ENCODE measurements at places on chromosomes 13 and 19. TPM values are rescaled to one million over a fixed set of nuclear protein-coding genes. Genes with fewer than 3 reads are reported as not detected.

DNA sequence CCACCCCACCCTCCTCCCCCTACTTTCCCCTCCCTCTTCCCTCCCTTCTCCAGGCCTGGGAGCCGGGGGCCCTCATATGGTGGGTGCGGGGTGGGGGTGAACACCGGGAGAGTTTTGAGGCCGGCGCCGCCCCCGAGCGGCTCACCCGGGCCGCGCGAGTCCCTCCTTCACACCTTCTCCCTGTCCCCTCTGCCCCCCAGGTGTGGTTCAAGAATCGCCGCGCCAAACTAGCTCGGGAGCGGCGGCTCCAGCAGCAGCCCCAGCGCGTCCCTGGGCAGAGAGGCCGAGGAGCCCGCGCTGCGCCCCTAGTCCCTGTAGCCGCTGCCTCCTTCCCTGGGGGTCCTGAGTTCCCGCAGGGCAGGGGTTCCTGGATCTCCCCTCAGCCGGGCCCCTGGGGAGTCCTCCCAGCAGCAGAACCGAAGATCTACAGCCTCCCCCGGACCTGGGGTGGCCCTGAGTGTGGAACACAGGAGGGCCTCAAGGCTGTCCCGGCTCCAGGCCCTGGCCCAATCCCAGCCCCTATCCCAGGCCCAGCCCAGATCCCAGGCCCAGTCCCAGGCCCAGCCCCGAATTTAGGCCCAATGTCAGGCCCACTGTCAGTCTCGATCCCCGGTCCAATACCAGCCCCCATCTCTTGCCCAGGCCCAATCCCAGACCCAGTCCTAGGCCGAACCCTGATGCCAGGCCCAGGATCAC, 1.7 kb downstream of the TPRX2 start:
- DNase-seq: no peak

Gene LILRB2
- total RNA-seq: 0.98 TPM

DNA sequence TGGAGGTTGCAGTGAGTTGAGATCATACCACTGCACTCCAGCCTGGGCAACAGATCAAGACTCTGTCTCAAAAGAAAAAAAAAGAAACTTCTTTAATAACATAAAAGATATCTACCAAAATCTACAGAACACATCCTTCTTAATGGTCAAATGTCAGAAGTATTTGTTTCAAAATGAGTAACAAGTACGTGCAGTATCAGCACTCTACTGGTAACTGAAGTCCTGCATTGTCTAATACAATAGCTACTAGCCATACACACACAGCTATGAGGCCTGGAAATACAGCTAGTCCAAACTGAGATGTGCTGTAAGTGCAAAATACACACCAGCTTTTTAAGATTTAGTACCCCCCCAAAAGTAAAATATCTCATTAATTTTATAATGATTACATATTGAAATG, 88.1 kb downstream of the TSC22D1 start:
- no peak for DNase-seq

- DNase-seq: no peak
Observed at GRCh38 chr19:33279430-33280350, 22.6 kb downstream of the CEBPA start.

- peak; percentile 39 for DNase-seq
Observed at GRCh38 chr13:48318821-48319511, 15.4 kb downstream of the RB1 start.

DNA sequence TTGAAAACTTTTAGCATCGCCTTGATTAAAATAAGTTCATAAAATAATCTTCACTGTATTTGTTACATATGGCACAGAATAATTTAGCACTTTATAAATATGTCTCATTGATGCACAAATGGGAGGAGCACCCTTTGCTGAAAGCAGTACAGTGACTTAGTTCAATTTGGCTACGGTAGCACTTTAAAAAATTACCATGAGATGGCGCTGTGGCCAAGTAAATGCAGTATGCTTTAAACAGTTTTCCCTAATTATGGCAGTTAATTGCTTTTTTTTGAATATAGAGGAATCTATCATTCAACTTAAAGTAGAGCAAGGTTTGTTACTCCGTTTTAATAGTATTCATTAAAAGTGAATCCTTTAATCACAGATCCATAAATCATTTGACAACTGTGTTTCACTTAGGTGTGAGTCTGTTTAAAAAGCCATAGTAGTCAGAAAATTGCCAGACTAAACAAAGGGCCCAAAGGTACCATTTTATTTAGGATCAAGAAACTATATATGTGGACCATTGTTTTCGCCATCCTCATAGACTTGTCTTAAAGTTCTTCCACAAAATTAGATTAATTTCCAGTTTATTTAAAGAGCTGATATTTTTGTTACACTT, 34.7 kb upstream of the ESD start:
- no peak for DNase-seq

GRCh38 chr19:1386945-1387683, 3.4 kb downstream of the NDUFS7 start:
- DNase-seq: no peak

Gene FOXA3
- total RNA-seq: 31.5 TPM

Gene GADD45B
- 53.8 TPM for total RNA-seq

DNA sequence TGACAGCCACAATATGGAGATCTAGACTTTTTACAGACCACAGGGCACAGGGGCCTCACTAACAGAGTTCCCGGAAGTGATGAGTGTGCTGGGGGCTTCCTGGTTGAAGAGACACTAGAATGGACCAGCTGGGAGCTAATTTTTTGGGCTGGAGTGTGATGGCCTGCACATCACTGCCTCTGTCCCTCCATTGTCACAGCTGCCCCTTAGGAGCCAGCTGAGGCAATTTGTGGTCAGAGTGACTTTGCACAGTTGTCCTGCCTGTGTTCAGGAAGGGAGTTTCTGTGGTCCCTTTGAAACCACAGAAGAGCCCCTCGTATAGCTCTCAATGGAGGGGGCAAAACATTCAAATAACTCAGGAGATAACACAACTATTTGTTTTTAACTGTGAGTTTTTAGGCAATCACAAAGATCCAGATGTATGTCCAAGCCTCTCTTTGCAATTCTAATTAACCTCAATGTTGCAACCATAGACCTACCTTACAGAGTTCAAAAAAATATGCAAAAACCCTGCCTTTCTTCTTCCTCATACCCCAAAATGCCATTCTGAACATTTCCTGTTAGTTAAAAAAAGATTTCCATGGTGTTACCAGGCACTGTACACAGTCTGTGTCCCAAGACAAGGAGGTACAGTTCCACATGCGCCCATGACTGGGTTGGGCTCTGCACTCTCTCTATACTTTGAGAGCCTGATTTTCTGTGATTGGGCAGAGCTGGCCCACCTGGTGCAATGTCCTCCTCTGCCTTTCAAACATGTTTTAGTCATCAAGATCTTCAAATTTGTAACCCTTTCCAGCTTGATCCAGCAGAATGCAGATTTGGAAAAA, 2.4 kb downstream of the ALOX5AP start:
- no peak for DNase-seq
